ENCODE measurements at places on chromosomes 5 and 9. TPM values are rescaled to one million over a fixed set of nuclear protein-coding genes. Genes with fewer than 3 reads are reported as not detected.

DMAC1 gene
- total RNA-seq: 53.0 TPM

DNA sequence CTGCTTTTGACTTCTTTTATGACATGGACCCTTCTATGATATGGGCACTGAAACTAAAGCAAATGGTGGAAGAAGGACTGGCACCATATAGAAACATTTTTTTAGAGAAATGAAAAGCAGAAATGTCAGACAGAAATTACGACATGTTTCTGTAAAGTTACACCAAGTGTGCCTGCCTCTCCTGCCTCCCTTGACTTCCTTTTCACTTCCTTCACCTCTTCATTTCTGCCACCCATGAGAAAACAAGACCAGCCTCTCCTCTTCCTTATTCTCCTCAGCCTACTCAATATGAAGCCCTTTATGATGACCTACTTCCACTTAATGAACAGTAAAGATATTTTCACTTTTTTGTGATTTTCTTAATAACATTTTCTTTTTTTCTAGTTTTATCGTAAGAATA, 44.5 kb downstream of the ERCC6L2 start:
- no peak overlapping the region for H3K4me3 ChIP-seq
- no peaks in the 10 kb centered on the region for H3K27me3 ChIP-seq
- DNase-seq: no peak

GRCh38 chr5:83417884-83418283, 53.7 kb upstream of the VCAN start:
- H3K4me3 ChIP-seq: no peak overlapping the region
- peaks cover 15% of the 10 kb centered on the region for H3K4me1 ChIP-seq
- no peak overlapping the region for H3K27ac ChIP-seq
- no peaks in the 10 kb centered on the region for H3K36me3 ChIP-seq

LRRC19 gene
- total RNA-seq: not detected

MOB3B gene
- total RNA-seq: 3.7 TPM

NIM1K gene
- total RNA-seq: 0.67 TPM
